ENCODE measurements at places on chromosomes 7 and 10. TPM values are rescaled to one million over a fixed set of nuclear protein-coding genes. Genes with fewer than 3 reads are reported as not detected.

OR2A7 gene
- total RNA-seq, result not detected

ACTR3C gene
- 18.1 TPM for total RNA-seq

CAMK2B gene
- total RNA-seq, result 10.9 TPM

EPHA1 gene
- not detected for total RNA-seq

CCL24 gene
- not detected for total RNA-seq

ZNF789 gene
- 7.7 TPM for total RNA-seq

IQUB gene
- total RNA-seq, result 0.39 TPM

IFIT2 gene
- total RNA-seq, result 5.8 TPM

MOGAT3 gene
- total RNA-seq, result not detected

PCDH15 gene
- not detected for total RNA-seq

TMEM178B gene
- total RNA-seq, result 4.1 TPM

CDK13 gene
- 43.1 TPM for total RNA-seq

PDE6C gene
- not detected for total RNA-seq

- DNase-seq, result no peak
Measured at GRCh38 chr10:14549496-14549895, 218.8 kb upstream of the FRMD4A start.

- no peak for DNase-seq
Measured at GRCh38 chr7:83863906-83864305, 215.0 kb upstream of the SEMA3E start.

- DNase-seq, result no peak
Measured at GRCh38 chr10:31313396-31313795, 5.6 kb upstream of the ZEB1 start.

- peak; percentile 28 for DNase-seq
Measured at GRCh38 chr10:75492173-75492925, 60.9 kb downstream of the LRMDA start.

DNA sequence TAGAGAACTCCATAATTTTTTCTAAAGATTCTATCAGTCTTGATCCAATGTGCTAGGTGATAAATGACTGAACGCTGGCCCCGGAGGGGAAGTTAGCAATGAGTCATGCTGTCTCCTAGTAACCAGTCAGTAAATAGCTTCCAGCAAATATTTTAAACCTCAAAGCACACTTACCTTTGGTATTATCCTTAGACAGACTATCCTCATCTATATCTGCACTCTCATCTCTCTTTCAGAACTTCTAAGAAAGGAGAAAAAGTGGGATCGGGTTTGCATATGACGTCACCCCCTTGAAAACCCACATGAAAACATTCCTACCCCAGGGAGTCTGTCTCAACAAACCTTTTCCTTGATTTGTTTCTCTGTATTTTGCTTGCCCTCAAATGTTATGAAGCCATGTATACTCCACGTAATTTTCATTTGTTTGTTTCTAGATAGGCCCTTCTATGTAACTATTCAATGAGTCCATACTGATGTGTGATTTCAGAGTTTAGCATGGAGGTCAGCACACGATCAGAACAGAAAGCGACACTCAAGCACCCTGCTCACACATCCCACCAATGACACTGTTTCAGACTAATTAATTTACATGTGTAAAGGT is 174.9 kb upstream of the NRP1 start:
- DNase-seq, result peak; percentile 99

DNA sequence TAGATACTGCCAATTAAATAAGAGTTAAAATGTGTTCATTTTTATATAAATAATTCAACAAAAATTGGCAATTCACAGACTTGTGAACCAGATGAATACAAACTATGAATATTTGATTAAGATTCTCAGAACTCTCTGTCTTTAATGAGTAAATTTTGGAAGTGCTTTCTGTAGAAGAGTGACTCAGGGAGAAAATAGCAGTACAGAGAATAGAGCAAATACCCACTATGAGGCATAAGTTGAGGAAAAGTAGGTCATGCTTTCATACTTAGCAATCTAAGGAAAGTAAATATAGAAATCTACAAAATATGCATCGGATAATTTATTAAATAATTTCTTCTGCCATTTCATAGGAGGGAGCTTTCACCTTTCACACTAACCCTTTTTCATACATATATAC is 117.7 kb upstream of the TMEM106B start:
- no peak for DNase-seq

DNA sequence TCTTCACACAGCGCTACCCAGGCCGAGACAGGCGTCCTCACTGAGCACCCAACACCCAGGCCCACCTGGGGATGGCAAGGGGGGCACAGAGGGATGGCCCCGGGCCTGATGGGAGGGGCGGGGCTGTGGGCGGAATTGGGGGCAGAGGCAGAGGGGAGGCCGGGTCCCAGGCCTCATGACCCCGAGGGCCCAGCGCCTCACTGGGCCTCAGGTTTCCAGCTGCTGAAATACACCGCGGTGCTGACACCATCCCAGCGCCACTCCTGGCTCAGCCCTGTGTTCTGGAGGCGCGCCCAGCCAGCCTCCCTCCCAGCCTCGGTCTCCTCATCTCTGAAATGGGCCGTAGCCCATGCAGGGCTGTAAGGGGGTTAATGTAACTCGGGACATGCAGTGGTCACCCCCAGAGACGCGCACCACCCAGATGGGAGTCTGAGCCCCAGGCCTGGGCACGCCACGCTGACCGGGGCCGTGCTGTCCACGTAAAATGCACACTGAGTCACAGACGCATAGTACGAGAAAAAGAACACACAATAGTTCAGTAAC is 82.3 kb downstream of the UNCX start:
- DNase-seq, result no peak

DNA sequence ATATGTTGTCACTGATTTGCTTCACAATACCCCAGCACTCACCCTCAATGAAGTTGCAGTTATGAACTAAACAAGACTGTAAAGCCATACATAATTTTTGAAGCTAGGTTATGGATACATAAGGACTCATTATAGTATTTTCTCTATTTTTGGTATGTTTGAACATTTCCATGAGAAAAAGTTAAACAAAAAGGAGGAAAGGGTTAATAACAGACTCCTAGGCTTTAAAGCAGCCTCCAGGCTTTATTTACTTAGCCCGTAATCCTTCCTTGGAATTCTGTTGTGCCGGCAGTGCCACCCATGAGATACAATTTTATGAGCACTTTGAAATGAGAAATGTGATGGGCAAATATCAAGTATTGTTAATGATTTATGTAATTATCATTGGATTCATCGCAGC is 2.1 kb upstream of the DENND11 start:
- DNase-seq, result no peak

DNA sequence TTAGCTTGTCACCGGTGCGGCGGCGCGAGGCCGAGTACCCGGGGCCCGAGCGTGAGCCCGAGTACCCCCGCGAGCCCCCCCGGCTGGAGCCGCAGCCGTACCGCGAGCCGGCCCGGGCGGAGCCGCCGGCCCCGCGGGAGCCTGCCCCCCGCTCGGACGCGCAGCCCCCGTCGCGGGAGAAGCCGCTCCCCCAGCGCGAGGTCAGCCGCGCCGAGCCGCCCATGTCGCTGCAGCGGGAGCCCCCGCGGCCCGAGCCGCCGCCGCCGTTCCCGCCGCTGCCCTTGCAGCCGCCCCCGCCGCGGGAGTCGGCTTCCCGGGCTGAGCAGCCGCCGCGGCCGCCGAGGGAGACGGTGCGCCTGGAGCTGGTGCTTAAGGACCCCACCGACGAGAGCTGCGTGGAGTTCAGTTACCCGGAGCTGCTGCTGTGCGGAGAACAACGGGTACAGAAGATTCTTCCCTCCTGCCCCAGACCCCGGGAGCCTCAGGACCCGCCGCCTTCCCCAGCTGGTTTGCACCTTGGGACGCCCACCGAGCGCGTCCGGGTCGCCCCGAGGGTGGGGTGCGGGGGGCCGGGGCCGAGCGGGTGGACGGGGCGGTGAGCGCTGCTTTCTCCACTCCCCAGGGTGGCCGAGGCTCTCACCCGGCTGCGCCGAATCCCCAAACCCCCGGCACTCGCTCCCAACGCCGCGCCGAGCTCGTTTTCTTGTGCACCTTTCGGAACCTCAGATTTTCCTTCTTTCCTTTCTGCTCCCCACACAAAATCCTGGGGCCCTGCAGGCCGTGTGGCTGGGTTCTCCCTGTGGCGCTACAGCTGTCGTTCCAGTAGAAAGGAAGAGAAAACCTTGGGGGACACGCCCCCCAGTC is 708 bp downstream of the UBN2 start:
- peak; percentile 39 for DNase-seq

- DNase-seq, result peak; percentile 55
Measured at GRCh38 chr10:28291881-28292297, 11.0 kb downstream of the MPP7 start.

- DNase-seq, result peak; percentile 9
Measured at GRCh38 chr7:46391231-46392201, 470.4 kb upstream of the IGFBP3 start.

DNA sequence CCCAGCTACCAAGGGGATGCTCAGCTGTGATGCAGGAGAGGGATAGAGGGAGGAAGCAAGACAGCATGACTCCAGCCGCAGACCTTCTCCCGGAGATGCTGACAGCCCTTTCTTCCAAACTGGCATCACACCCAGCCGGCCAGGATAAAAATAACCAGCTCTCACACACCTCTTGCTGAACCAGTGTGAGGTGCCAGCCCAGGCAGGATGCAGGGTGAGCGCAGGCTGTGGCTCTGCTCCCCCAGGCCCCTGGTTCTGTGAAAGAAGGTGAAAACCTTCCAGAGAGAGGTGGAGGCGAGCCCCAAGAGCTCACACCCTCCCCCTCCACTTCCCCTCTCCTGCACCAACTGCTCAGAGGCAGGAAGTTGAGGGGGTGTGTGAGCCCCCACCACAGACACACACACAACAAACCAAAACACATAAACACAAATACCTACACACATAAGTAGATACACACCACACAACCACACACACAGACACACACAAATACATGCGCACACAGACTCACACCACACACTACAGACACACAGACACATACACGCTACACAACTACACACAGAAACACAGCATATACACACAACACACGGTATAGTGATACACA is 4.0 kb downstream of the GPR15LG start:
- DNase-seq, result no peak

DNA sequence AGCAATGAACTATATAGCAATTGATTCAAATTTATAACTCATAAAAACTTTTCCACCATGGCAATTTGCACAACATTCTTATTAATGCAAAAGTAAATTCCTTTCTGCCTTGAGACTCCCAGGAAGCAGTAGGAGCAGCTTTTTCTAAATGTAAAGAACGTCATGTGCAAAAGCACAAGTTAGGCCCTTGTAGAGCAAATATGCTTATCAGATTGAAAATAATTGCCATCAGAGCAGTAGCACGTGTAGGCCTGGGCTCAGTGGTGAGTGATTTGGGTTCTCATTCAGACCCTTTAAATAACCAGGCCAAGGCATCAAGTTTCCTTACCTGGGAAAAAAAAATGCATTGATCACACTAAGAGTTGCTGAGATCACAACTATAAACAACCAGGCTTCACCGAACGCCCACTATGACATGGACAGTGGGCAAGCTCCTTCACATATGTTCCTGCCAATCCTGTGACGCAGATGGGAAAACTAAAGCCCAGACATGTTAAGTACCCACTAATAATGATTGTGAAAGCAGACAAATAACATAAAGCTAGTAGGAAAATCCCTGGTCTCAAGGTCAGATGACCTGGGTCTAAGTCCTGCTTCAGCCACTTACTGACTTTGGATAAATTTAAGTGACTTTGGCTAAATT is 22.1 kb upstream of the SAR1A start:
- no peak for DNase-seq

DNA sequence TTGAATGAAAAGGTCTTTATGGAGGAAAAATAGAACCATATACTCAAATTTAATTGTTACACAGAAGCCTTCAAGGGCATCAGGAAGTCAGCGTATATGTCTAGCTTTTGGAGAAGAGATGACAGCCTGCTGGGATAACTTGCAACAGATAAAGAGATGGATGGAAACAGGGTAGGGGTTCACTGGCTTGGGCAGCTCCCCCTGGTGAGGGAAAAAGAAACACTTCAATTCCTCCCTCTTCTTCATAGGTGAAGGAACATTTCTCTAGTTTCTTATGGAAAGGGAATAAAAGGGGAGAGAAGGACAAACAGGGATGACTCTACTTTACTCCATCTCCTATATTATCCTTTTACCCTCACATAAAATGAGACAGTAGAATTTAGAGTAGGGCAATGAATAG is 635.7 kb downstream of the PHTF2 start:
- no peak for DNase-seq

DNA sequence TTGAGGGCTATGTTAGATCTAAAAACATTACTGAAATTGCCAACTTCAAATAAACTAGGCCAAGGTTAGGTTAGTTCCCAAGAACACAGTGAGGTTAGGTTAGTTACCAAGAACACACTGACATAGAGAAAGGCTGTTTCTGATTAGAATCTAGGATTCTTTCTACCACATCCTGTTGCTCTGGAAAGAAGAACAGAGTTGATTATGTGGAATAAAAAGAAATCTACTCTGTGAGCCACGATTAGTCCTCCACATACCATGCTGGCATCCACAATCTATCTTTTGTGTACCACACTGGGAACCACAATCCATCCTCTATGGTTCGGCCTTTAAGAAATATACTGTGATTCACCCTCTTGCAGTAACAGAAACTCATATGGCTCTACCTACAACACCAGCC is 91.4 kb downstream of the LRRTM3 start:
- peak; percentile 34 for DNase-seq

GRCh38 chr7:120320218-120320961 is 47.4 kb downstream of the KCND2 start:
- DNase-seq, result no peak

DNA sequence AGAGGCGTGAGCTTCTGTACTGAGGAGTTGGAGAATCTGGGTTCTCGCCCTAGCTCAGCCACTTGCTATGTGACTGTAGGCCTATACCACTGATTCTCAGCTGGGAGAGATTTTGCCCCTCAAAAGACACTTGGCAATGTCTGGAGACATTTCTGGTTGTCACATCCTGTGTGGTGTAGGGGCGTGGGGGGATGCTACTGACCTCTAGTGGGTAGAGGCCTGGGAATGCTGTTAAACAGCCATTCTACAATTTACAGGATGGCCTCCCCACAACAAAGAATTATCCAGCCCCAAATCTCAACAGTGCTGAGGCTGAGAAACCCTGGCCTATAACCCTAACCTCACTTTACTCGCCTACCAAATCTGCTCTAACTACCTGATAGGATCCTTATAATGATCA is 58.8 kb upstream of the GAD2 start:
- DNase-seq, result no peak

DNA sequence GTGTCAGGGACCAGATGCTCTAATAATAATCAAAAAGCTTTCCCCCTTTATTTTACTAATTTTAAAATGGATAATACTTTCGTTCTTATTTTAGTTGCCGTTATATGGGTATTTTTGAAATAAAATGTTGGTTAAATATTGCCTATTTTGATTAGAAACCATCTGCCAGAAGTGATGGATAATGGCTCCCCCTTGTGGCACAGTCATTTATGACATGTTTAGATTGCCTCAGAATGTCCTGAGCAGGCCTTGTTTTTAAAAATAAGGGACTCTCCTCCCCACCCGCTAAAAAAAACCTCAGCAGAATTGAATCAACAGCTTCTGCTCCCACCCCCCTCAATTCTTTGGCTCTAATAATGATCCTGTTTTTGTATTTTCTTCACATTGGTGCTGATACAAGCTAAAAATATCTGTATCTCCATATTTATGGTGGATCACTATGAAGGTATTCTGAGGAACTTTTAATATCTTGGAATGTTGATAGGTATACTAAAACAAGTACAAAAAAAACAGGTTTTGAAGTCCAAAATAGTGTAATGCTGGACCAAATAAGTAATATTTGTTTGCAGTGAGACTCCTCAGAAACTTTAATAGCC is 38.8 kb downstream of the TMEM60 start:
- DNase-seq, result peak; percentile 61

GRCh38 chr10:125154529-125154928 is 5.8 kb downstream of the CTBP2 start:
- DNase-seq, result no peak

- no peak for DNase-seq
Measured at GRCh38 chr10:60479305-60480020, 89.8 kb upstream of the ANK3 start.

All from RPMI7951 (cell line).